CD4-positive, alpha-beta T cell treated with Interleukin-4 for 4 hours (primary cell): ENCODE measurements at places on chromosomes 7 and 10.

- DNase-seq = no peak
Measured at GRCh38 chr7:94874036-94874785, 33.2 kb upstream of the PPP1R9A start.

DNA sequence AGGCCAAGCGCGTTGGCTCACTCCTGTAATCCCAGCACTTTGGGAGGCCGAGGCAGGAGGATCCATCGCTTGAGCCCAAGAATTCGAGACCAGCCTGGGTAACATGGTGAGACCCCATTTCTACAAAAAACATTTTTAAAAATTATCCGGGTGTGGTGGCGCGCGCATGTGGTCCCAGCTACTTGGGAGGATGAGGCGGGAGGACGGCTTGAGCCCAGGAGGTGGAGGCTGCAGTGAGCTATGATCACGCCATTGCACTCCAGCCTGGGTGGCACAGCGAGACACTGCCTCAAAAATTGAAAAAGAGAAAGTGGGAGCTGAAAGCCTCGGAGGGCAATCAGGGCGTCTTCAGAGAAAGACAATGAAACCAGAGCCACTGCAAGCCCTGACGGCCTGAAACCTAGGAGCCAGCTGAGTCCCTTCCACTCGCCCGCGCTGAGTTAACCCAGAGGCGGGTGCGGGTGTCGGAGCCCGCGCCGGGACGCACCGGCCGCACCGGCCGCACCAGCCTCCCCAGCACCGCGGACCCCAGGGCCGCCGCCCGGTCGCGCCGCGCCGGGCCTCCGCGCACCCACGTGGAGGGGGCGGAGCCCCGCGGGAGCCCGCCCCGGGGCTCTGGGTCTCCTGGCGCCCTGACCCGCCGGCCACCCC, 22.4 kb downstream of the ZFAND2A start:
- DNase-seq = no peak

- no peak for DNase-seq
Measured at GRCh38 chr10:113402602-113403001, 150.3 kb upstream of the HABP2 start.

DNA sequence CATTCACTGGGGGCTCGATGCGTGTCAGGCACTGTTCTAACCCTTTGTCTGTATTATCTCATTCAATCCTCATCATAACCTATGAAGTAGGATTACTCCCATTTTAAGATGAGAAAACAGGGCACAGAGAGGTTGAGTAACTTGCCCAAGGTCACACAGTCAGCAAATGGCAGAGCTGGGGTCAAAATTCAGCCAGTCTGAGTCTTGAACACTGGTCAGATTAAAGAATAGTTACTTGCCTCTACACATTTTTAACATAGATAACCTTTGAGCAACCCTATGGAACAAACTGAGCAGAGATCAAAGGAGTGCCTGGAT, 27.2 kb downstream of the INSIG1 start:
- no peak for DNase-seq

DNA sequence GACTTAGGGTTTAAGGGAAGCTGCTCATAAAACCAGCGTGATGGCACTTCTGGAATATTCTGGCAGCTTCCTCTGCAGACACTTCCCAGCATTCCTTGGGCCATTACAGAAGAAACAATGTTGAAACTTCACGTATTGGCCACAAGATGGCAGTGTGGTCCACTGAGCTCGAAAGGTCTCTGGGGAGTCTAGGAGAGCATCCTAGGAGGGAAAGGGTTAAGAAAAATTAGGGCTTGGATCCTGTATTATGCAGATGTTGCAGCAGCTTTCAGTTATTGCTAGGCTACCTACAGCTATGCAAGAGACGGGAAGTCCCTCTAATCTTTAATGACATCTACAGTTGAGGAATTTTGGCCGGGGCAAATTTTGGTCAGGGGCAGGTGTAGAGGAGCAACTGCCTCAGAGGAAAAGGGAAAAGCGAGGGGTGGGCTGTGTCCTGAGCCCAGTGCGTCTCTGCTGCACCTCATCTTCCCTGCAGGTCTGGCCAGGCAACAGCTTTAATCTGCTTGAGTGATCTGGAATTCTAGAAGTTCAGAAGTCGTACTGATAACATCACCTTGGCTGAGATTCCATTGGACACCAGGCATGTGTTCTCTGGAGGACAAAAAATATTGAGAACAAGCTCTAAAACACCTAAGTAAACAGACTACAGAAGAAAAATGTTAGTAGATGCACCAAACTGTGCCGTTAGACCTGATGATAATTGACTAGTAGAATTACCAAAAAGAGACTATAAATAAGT, 220.8 kb upstream of the PRSS58 start:
- DNase-seq = peak; percentile 36

GRCh38 chr10:10515479-10516204, 502.0 kb upstream of the CELF2 start:
- no peak for DNase-seq

DNA sequence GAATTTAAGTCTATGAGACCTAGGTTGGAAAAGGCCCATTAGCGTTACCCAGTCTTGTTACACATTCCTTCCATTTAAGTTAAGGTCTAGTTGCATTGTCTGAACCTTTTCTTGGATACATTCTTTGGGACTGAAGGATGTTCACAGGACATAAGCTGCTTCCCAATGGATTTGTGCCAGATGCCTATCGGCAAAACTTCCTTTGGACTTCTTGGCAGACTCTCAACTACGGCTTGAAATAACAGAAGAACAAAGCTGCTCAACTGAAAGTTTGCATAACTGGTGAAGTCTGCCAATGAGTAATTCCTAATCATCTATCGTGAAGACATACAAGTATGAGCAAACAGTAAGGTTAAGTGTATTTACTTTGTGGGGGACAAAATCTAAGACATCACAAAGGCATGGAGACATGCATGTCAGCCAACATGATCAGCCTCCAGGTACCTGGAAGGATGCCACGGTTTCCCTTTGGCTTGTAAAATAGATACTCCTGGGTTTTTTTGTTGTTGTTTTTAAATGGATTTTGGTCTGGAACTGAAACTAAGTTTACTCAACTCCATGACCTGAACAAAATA, 35.4 kb downstream of the MALSU1 start:
- DNase-seq = no peak

DNA sequence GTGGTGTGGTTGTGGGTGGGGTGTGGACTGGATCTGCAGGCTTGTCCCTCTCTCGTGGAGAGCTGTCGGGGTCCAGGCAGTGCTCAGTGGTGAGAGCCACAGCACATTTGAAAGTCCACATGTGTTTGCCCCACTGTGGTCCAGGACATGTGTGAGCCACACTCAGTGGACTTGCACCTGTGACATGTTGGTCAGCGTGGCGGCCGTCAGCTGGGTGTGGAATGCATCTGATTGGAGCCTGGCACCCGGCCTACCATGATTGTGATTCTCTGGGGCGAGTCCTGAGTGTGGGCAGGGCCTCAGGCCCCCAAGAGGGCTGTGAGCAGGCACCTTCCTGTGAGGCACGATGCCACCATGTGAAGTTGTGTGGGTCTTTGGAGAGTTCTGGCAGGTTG, 77.9 kb downstream of the DNAJB6 start:
- no peak for DNase-seq

DNA sequence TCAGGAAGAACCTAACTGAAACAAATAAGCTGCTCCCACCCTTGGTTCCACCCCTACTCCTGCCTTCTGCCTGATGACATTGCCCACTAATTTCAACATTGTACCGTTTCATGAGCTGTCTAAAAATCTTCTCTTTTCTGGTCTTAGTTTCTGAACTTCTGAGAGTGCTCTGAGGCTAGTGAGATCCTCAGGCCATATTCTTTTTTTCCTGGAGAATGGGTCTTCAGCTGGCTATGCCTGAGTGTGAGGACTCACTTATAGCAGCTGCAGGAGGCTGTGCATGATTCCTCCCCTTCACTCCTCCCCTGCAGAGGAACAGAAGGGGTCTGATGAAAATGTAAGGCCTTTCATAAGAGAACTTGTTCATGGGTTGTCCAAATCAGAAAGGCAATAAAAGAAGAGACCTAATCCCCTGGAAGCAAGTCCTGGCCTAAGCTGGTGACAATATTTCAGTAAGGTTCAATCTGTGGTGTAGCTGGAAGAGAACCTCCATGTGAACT, 11.1 kb downstream of the HOXA4 start:
- no peak for DNase-seq
